ENCODE measurements at places on chromosomes 3 and 15.
A peak's percentile ranks its signal among the peaks of the same experiment; 100 is the strongest.

- DNase-seq = peak; percentile 65
Measured at GRCh38 chr3:189138901-189139610, 32.7 kb upstream of the TPRG1 start.

- DNase-seq = no peak
Measured at GRCh38 chr3:89679686-89680085, 572.3 kb downstream of the EPHA3 start.

GRCh38 chr3:157767607-157768006 lies 264.4 kb upstream of the VEPH1 start:
- no peak for DNase-seq

DNA sequence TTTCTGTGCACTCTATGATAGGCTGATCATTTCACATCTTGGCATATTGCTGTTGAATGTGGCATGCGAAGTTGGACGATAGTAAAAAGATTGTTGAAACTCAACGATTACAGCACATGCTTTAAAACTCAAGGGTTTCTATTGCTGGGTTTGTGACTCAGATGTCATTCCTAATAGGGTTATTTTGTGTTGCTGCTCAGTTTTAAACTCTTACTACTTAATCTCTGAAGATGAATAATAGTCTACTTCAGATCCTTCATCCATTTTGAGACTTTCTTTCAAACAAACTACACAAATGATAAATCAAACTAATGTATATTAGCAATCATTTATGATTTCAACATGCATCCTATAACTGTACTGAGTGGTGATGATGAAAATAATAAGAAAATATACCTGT lies 71.3 kb upstream of the MBNL1 start:
- no peak for DNase-seq

DNA sequence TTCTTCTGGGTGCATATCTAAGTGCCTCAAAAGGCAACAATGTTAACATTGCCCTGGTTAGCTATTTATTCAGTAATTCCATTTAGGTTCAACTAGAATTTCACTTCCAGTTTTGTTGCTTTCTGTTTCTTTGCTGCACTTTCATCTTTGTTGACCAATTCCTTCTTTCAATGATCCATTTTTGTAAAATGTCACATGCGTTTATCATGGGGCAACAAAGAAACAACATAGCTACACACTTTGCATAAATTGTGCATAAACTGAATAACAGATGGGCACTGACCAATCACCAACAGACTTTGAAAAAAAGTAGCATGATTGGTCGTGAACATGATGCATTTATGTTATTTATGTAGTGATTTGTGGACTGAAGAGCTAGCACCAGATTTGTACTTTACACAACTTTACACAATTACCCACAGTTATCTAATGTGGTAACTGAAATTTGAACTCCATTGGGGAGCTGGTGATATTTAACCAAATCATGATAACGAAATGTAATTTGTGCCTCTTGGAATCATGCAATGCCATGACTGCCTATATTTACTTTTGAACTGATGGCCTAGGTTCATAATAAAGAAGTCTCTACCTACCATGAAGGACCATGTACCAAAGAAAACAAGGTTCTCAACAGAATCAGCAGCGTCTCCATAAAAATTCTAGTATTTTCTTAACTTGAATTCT lies 7.1 kb upstream of the CPOX start:
- DNase-seq = no peak

GRCh38 chr3:64916937-64917336 lies 229.1 kb upstream of the ADAMTS9 start:
- DNase-seq = no peak

DNA sequence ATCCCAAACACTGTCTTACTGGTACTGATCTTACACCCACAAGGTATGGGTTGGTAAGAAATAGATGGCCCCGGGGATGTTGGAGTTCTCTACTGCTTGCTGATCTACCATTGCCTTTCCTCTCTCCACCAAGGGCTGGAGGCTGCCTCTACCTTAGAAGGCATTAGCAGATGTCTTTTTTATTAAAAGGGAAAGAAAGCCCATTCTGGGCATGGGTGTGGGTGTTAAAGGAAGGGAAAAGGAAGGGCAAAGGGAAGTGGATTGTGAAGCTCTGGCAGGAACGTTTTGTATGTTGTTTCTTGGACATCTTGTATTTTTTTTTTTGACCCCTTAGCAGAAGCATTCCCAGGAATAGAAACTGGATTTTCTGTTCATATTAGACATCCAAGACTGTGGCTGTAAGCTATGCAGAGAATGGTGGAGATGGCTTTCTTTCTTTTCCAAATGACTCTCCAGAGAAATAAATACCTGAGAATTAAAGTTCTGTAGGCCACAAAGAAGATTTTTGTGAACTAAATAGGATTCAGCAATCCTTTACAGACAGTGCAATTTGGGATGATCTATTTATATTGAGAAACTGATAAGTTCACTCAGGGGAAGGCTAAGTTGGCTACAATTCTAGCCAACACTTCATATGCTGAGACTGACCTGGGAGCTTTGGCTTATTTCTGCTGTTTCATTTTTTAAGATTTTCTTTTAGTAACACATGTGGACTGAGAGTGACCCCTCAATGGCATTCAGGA lies 108.8 kb downstream of the TOP2B start:
- DNase-seq = no peak

DNA sequence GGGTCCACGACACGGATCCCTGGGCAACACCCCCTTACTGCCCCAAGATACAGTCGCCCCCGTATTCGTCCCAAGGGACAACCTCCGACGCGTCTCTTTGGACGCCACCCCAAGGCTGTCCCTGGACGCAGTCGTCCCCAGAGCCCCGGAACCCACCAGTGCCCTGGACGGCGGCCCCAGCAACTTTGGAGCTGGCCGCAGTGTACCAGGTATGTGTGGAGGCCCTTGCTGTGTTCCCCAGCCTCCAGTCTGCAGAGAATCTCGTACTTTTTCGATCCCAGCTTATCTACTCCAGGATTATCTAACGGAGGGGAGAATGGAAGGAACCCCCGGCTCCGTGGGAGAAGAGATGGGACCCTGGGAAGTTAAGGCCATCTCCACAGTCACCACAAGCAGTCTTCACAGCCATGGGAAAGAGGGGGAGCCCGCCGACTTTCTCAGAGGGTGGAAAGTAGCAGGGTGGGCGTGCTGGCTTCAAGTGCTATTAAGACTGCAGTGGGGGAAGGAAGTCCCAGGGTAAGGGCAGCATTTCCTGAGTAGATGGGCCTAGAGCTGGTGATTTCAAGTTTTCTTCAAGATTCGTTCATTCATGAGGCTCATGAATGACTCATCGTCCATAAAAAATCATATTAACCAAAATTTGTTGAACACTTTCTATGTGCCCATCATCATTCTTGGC lies 1.1 kb downstream of the MESP2 start:
- no peak for DNase-seq

DNA sequence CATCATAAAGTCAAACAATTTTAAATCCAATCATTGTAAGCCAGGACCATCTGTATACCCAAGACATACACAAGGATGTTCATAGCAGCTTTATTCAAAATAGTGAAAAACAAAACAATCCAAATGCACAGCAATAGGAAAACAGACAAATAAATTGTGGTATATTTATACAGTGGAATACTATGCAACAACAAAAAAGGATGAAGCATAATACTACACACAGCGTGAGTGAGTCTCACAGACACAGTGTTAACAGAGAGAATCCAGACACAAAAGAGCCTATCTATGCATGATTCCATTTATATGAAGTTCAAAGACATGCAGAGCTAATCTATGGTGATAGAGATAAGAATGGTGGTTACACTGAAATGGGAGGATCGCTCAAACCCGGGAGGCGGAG lies 5.6 kb upstream of the MUC20 start:
- DNase-seq = no peak

- DNase-seq = no peak
Measured at GRCh38 chr15:100891307-100892012, 11.8 kb downstream of the ALDH1A3 start.

- no peak for DNase-seq
Measured at GRCh38 chr15:90839187-90840071, 29.0 kb upstream of the FURIN start.

DNA sequence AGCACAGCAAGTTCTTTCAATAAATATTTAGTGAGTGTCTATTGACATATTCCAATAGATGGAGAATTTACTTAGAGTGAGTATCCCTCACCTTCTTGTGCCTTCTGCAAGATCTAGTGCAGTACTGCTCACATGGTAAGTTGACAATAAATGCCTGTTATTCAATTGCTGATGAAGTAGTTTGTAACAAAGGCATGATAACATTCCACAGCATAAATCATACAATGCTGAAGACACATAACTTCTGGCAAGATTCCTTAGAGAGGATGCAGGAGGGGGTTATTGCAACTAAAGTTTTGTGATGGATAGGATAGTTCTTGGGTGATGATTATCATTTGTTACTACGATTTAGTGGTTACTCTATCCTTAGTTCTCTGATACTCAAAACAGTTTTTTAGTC lies 112.2 kb upstream of the RBMS3 start:
- DNase-seq = no peak

- no peak for DNase-seq
Measured at GRCh38 chr3:150610785-150611184, 7.7 kb downstream of the SELENOT start.

DNA sequence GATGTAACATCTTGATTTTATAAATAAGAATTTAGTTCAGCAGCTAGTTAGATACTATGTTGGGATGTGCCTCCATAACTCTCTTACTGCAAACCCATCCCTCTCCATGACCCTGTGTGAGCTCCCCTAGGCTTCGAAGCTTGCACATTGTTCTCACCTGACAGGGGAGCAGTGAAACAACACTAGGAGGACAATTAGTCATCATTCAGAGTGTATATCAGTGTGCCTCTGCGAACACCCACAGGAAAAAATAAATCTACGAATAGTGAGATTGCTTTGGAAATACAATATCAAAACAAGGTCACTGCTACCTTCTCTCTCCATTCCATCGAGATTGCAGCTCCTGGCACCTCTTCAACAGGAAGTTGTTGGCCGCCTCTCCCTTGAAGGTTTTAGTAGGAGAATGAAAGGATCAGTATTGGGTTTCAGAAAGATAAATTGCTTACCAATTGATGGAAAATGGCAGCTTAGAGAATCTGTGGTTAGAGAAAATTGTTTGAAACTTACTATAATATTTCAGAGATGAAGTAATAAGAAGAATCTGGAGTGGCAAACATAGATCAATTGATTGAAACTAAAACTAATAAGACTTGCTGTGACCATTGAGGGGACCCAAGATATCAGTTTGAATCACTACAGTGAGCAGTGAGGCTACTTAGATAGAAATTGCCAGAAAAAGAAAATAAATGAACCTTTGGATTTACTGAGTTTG lies 103.2 kb downstream of the CHL1 start:
- DNase-seq = no peak

GRCh38 chr15:34721802-34722438 lies 32.9 kb downstream of the GJD2 start:
- DNase-seq = peak; percentile 56

- DNase-seq = no peak
Measured at GRCh38 chr15:93900476-93901400, 330.6 kb upstream of the MCTP2 start.

GRCh38 chr3:32856355-32856889 lies 38.6 kb downstream of the TRIM71 start:
- no peak for DNase-seq

- no peak for DNase-seq
Measured at GRCh38 chr3:186509423-186509822, 34.8 kb downstream of the CRYGS start.

DNA sequence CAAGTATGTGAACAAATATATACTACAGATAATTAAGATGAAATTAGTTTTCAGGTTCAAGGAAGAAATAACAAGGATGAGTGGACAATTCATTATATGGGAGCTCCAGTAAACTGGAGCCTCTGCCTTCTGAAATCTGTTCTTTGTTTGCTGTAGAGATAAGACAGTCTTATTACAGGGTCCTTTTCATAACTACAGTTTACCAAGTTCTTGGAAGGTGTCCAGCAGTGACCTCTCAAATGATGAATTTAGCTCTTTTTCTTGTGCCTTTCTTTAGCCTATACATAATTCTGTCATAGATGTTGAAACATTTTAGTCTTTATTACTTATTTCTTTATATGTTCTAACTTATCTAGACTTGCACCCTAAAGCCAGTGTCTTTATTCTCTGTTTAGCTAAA lies 89.7 kb upstream of the GBE1 start:
- no peak for DNase-seq

- no peak for DNase-seq
Measured at GRCh38 chr15:56613811-56614210, 119.5 kb downstream of the ZNF280D start.

DNA sequence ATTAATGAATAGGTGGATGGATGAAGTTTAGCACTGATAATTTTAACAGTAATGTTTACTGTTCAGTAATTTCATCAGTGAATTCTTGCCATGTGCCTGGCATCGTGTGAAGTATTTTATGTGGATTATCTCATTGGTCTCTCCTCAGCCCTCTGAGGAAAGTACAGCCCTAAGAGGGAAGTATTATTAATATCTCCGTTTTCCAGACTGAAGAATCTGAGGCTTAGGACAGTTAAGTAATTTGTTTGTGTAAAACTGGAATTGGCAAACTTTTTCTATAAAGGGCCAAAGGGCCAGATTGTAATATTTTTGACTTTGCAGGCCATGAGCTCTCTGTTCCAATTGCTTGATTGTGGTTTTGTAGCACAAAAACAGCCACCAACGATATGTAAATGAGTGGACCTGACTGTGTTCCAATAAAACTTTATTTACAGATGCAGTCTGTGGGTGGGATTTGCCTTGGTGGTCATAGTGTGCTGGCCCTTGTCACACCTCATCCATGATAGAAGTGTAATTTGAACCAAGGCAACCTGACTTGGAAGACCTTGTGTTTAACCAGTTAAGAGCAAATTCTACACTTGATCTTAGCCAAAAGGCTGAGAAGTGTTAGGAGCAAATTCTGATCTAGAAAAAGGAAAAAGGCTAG lies 255.3 kb downstream of the FEZF2 start:
- DNase-seq = no peak

GRCh38 chr3:170773682-170774425 lies 96.1 kb downstream of the RPL22L1 start:
- no peak for DNase-seq

DNA sequence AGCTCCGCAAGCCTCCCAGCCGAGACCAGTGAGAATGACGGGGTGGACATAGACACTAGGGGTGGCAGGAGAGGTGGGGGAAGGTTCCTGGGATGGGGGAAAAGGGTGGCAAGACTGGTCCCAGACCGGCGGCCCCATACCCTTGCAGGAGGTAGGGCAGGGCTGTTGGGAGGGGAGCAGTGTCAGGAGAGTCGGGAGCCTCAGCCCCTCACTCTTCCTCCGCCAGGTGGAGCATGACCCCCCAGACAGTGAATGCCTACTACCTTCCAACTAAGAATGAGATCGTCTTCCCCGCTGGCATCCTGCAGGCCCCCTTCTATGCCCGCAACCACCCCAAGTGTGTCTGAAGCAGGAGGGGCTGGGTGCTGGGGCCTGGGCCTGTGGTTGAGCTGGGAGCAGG lies 8.7 kb upstream of the PSMD2 start:
- no peak for DNase-seq

Measured in NCI-H2171 (cell line).